ENCODE measurements at places on chromosomes 13 and 19.
A peak's percentile ranks its signal among the peaks of the same experiment; 100 is the strongest.

DNA sequence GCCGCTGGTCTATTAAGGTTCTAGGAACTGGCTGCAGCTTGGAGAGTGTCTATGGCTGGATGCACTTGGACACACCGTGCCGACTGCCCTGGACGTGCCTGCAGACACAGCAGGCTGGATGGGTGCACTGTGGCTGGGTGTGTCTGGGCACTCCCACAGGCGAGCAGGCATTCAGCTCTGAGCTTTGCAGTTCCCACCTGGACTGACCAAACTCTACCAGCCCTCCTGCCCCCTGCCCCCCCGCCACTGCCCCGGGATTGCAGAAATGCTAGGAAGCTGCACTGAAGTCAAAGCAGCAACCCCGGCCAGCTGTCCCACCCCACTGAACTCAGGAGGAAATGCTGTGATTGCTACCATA lies 7.0 kb upstream of the LRP3 start:
- no peak for DNase-seq

- no peak for DNase-seq
Observed at GRCh38 chr13:40313269-40314200, 352.9 kb downstream of the FOXO1 start.

DNA sequence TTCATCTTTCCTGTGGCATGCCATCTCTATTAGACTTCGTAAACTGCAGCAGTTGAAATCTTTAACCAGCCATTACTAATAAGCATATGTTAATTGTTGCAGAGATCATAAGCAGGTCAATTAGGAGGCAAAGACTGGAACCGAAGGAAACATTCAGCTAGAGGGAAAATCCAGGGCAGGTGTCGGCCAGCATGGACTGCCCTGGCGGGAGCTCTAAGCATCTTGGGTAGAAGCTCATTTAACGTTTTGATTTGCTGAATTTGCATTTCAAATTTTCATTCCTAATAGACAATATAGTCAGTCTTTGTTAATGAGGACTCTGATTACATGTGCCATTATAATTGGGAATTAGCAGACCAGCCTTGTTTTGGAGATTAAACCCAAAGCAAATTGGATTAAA lies 238.6 kb downstream of the POU4F1 start:
- DNase-seq = no peak

DNA sequence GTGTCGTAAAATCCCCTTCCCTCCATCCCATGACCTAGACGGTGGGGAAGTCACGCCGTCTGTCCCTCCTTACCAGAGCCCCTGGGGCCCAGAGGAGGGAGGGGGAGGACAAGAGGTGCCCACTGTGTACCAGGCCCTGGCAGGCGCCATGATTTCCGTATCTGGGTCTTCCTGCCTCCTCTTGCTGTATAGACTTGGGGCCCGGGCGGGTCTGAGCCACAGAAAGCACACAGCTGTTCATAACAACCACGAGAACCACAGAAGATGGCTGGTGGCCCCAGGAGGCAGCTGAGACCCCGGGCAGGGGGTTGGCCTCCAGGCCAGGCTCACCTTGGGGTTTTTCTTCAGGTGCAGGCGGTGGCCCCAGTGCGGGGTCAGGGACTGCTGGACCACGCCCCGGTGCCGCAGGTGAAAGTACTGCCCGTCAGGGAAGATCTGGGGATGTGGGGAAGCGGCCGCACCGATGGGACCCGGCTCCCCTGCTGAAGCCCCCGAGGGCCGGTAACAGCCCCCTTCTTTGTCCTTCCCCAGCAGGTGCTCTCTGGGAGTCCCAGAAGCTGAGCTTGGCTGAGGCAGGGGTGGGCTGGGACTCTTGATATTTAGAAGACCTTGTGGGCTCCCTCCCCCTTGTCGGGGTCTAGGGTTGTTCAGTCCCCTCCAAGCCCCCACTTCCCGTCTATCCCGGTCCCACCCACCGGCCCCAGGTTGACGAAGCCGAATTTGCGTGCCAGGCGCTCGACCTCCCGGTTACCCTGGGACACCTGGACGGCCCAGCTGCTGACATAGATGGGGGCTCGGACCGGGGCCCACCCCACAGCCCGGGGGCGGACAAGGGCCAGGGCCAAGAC lies 463 bp downstream of the PCSK4 start:
- no peak for DNase-seq

DNA sequence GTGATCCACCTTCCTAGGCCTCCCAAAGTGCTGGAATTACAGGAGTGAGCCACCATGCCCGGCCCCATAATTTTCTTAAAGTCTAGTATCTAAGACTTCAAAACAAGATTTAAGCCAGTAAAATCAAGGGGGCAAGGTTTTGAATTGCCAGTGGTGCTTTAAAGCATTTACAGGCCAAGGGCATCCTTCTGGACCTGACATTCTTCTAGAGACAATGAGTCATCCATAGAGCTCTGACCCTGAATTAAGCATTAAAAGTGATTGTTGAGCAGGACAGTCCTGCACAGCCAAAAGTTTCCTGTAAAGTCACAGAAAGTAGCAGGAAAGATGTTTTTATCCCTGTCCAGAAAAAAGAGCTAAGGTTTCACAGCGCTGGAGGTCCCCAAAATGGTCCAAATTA lies 50.9 kb upstream of the ATP12A start:
- no peak for DNase-seq

DNA sequence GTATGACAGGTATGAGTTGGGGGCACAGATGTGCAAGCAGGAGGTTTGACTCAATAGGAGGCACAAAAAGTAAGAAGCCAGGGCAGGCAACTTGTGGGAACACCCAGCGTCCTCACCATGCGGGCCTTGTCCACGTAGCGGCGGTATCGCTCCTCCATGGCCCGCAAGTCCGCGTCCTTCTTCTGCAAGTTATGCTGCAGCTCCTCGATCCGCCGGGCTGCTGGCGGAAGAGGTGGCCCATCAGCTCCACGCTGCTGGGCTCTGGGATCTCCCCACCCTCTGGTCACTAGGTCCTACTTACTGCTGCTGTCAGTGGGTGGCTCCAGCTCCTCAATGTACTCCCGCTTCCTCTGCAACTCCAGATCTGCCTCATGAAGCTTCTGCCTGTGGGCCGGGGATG lies 10.7 kb downstream of the HOOK2 start:
- no peak for DNase-seq

- peak; percentile 65 for DNase-seq
Observed at GRCh38 chr13:100392709-100393630, 195.6 kb downstream of the GGACT start.

DNA sequence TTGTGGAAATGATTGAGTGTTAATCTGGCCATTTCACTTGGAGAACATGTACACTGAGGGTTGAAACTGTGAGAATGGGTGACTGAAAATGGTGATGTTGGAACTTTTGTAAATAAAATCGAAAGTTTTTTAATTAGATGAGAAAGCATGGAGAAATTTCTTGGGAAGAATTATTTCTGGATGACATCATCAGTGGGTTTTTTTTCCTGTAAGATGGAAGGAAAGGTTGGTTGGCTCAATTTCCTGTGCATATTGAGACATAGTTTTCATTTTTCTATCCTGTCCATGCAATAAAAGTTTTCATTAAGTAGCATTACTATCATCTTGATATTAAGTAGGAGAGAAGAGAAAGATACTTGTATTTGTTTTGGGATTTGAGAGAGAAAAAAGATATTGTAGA lies 120.6 kb upstream of the HTR2A start:
- no peak for DNase-seq

GRCh38 chr13:46113596-46113995 lies 8.8 kb upstream of the CPB2 start:
- no peak for DNase-seq

DNA sequence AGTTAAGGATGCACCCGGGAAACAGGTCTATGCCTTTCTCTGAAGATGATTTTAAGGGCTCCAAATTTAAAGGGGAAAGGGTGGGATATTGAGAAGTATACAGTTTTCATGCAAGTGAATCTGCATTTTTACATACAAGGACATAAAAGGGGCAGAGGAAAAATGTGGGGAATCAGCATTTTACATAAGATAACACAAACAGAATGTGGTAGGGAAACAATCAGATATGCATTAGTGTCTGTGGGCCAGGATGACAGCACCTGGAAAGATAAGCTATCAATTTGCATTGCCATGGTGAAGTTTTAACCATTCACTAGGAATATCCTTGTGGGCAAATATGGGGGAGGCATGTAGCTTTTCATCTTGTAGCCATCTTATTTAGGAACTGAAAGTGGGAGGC lies 24.1 kb downstream of the IGFL3 start:
- DNase-seq = no peak

DNA sequence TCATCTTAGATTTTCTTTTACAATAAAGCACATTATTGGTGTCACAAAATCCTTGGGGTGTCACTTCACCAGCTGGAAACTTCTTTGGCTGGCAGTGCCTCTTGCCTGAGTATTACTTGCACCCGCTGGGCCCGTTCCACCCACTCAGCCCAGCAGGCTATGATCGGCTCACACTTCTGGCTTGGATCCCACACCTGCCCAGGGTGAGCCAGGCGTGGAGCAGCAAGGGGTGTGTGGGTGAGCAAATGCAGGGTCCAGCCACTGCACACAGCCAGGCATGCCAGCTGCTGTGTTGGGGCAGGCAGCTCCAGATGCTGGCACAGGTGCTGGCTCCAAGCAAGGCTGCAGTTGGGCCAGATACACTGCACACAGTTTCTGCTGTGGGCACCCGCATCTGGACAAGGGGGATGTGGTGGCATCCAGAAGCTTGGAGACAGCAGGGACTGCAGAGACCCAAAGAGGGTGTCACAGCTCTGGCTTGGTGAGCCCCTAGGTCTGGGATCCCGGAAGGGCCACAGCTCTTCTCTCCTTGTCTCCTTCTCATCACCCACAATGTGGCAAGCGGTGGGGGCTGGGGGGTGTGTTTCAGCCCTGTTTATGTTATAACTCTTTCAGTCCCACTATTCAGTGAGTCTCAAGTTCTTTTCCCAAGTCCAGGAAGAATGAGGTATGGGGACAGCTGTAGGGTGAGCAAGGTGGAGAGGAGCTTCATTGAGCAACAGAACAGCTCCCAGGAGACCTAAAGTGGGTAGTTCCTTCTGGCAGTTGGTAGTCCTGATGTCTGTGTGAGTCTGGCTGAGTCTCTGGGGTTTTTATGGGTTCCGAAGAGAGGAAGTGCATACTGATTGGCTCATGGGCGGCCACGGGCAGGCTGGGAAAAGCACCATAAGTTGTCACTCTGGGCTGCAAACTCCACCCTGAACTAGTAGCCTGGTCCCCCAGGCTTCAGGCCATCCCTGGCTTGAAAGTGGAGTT lies 25.3 kb upstream of the TBC1D4 start:
- no peak for DNase-seq

- no peak for DNase-seq
Observed at GRCh38 chr13:105442949-105443699, 1092.3 kb downstream of the EFNB2 start.

DNA sequence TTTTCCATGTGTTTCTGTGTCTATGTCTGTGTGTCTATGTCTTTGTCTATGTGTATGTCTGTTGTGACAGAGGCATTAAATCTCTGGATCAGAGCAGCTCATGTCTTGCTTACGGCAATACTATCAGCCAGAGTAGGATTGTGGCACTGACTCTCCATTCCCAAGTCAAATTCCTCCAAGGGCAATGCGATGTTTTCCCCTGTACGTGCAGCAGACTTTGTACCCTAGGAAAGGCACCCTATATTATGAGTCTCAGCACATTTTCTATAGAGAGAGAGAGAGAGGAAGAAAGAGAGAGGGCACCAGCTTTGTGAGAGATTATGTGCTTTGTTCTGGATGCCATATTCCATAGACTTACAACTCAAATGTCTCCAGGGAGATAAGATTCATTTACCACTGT lies 11.1 kb downstream of the CYP4F3 start:
- DNase-seq = no peak

GRCh38 chr13:52945348-52945747 lies 83.3 kb upstream of the OLFM4 start:
- DNase-seq = no peak

DNA sequence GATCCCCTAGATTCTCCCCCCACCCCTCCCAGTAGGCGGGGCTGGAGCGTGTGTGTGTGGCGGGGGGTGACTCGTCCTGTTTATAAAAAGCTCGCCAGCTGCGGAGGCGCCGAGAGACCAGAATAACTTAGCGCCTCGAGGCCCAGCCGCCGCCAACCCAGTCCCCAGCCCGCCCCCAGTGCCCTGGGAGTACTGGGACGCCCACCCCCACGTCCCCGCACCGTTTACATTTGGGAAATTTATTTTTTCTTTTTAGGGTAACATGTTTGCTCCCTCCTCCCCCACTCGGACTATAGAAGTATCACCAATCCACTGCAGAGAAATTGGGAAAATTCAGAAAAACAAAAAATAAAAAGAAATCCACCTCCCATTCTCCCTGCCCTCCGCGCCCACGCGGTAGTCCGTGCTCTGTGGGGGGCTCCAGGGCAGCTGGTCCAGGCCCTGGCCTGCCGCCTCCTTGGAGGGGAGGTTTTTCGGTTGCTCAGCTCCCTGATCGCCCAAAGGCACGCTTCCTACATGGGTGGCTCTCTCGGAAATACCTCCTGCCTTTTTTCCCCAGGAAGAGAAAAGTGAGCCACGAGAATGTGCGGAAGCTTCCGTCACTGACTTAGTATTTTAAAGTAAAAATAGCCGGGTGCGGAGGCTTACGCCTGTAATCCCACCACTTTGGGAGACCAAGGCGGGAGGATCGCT lies 1.5 kb upstream of the RAB3A start:
- DNase-seq = peak; percentile 55

DNA sequence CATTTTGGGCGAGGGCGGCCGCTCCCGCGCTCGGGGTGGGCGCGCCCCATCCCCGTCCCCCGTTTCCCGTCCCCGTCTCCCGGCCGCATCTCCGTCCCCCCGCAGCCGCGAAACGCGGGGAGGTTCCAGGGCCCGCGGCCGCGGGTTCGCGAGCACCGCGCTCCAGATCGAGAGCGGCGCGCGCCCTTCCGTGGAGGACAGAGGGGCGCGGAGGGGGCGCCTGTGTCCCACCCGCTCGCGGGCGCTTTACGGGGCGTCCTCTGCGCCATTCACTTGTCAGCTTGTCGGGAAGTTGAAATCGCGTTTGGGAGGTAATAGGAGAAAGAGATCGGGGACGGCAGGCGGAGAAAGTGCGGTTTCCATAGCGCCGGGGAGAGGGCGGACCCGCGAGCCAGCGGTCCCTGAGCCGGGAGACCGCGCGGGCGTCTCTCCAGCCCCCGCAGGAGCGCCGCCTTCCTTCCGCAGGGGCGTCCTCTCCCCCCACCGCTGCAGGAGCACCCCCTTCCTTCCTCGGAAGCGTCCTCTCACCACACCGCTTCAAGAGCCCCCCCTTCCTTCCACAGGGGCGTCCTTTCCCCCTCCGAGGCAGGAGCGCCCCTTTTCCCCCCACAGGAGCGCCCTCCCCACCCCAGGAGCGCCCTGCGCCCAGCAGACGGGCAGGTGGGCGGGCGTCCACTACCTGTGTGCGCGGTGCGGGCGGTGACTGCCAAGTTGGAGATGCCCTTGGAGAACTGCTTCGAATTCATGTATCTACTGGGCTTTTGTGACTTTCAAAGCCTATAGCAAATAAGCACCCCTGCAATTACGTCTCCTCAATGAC lies 962 bp upstream of the IRS2 start:
- DNase-seq = peak; percentile 43

DNA sequence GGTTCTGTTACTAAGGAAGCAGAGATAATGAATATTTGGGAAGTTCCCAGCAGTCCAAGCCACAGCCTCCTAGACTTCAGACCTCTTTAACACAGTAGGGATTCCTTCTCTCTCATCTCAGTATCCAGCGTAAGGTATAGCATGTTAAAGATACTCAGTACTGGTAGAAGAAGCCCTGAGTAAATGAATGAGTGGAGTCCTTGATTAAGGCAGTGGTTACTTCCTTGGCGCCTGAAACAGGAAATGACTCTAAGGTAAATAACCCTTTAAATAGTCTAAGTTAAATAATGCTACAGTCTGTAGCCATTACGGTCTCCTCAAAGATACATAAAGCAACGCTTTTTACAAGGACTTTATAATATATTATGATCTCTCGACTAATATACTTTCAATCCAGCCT lies 650.8 kb upstream of the MIR17HG start:
- no peak for DNase-seq

- DNase-seq = no peak
Observed at GRCh38 chr19:1183543-1184172, 9.6 kb upstream of the SBNO2 start.

All from G401 (cell line).